ENCODE measurements at places on chromosomes 1 and 21. TPM values are rescaled to one million over a fixed set of nuclear protein-coding genes. Genes with fewer than 3 reads are reported as not detected.
A peak's percentile ranks its signal among the peaks of the same experiment; 100 is the strongest.

Gene FCER1G
- polyA plus RNA-seq = 0.62 TPM

Gene CFAP298
- 19.2 TPM for polyA plus RNA-seq

Gene BCL2L15
- 0.09 TPM for polyA plus RNA-seq

DNA sequence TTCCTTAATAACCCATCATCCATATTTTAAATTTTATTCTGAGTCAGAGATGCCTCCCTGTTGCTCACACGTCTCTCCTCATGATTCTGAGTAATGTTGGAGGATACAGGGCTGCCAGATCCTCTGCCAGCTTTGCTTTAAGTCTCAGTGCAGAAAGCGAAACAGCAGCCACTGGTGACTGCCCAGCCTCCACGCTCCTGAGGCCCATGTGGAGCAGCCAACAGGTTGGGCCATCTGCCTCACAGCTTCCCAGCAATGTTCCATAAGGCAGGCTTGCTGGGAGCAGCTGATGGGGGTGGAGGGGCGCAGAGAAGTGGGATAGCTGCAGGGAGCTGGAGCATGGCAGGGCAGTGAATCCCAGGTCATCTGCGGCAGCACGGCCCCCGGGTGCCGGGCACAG, 104.2 kb downstream of the IGSF21 start:
- no peak overlapping the region for H3K4me3 ChIP-seq
- no peaks in the 10 kb centered on the region for H3K36me3 ChIP-seq
- no peak overlapping the region for H3K27ac ChIP-seq
- DNase-seq = no peak
- H3K27me3 ChIP-seq = no peaks in the 10 kb centered on the region

- peaks cover 8% of the 10 kb centered on the region for H3K4me1 ChIP-seq
- no peaks in the 10 kb centered on the region for H3K36me3 ChIP-seq
- H3K4me3 ChIP-seq = no peak overlapping the region
- H3K27me3 ChIP-seq = no peaks in the 10 kb centered on the region
Observed at GRCh38 chr1:78839704-78840277, 166.7 kb downstream of the ADGRL4 start.

- peak overlapping the region; percentile 2 for H3K4me3 ChIP-seq
- DNase-seq = no peak
- H3K27ac ChIP-seq = peak overlapping the region; percentile 96
- peaks cover 74% of the 10 kb centered on the region for H3K4me1 ChIP-seq
- no peaks in the 10 kb centered on the region for H3K27me3 ChIP-seq
Observed at GRCh38 chr1:67749844-67750690, 65.1 kb downstream of the GADD45A start.

GRCh38 chr1:156692925-156693847, 12.2 kb downstream of the CRABP2 start:
- DNase-seq = no peak
- H3K27ac ChIP-seq = no peak overlapping the region
- no peaks in the 10 kb centered on the region for H3K36me3 ChIP-seq

DNA sequence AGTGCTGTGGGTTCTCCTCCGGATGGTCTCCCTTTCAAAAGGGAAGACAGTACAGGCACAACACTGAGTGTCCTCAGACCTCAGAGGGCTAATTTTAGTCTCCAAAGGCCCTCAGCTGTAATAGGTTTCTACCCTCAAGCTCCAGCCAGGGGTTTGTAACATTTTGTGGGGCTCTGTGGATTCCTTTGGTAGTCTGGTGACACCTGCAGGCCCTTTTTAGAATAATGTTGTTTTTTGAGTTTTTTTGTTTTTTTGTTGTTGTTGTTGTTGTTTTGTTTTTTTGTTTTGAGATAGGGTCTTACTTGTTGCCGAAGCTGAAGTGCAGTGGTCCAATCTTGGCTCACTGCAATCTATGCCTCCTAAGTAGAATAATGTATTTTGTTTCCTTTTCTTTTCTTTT, 15.0 kb upstream of the TMEM201 start:
- no peaks in the 10 kb centered on the region for H3K4me1 ChIP-seq
- no peak overlapping the region for H3K4me3 ChIP-seq
- H3K27me3 ChIP-seq = no peaks in the 10 kb centered on the region
- H3K27ac ChIP-seq = no peak overlapping the region
- peaks cover 7% of the 10 kb centered on the region for H3K36me3 ChIP-seq

Measured in keratinocyte (primary cell).